Fibroblast of skin of back (primary cell): ENCODE measurements at places on chromosomes 4 and X.

- no peak for DNase-seq
Observed at GRCh38 chr4:126532527-126532926, 1100.2 kb upstream of the INTU start.

GRCh38 chr4:134862116-134862515 is 660.5 kb upstream of the PABPC4L start:
- DNase-seq, result peak; percentile 54

DNA sequence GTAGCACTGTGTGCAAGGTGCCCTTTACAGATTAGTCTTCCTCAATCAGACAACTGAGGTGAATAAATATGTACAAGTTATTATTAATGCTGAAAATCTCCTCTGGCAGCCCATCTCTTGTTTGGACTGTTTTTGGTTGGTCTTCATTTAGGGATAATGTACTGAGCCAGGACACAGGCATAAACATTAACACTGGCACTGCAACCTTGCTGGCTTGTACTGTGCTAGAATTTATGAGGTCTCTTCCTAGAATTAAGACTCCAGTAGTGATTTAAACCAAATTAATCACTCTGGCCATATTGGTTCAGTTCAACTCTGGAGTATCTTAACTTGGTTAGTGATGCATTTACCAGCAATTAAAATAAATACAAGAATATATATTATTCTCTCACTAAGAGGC is 244.7 kb upstream of the GK2 start:
- DNase-seq, result no peak

- DNase-seq, result no peak
Observed at GRCh38 chr4:58214376-58214775, 1104.2 kb upstream of the IGFBP7 start.

GRCh38 chr4:25117274-25117673 is 43.0 kb downstream of the SEPSECS start:
- DNase-seq, result no peak

- no peak for DNase-seq
Observed at GRCh38 chr4:156710365-156711192, 261.0 kb downstream of the PDGFC start.

DNA sequence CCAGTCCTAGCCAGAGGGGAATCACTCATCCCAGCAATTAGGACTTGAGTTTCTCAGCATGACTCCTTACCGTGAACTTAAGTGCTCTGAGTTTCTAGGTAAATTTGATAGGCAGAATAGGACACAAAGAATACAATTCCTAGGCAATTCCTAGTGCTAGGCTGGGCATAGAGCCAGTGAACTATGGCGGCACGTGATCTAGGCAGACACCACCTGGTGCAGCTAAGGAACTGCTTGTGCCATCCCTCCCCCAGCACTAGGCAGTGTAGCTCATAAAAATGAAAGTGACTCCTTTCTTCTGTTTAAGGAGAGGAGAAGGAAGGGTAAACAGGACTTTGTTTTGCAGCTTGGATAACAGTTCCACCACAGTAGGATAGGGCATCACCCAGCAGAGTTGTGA is 736.3 kb upstream of the PCDH7 start:
- no peak for DNase-seq

- DNase-seq, result no peak
Observed at GRCh38 chrX:108447303-108447702, 7.7 kb downstream of the COL4A5 start.

DNA sequence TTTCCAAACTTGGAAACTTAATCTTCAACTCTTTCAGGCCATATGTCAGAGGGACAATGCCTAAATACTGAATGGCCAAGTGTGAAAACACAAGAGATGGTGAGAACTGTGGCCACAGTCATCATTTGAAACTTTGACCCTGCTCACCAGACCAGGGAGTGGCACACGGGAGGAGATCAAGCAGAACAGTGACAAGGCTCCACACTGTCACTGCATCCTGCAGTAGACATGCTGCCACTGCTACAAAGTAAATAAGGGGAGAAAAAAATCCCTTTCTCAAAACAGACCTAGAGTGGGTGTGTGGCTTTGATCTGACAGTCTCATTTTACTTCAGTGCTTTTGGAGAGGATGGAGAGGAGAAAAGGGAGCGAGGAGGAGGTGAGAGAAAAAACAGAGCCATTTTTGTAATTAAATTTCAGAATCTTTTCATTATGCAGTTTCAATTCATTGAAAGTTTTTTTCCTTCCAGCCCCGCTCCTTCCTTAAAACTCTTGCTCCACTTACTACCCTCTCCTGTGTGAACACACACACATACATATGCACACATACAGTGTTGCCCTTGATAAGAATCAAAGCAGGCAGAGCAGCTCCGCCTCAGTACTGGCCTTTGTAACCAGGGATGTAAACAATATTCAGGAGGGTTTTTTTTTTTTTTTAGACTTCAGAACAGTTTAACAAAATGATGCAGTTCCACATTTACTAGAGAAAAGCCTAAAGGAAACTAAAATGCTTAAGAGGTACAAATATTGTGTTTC is 34.4 kb downstream of the NEXMIF start:
- no peak for DNase-seq

GRCh38 chr4:67713529-67714247 is 12.7 kb upstream of the UBA6 start:
- DNase-seq, result peak; percentile 54

DNA sequence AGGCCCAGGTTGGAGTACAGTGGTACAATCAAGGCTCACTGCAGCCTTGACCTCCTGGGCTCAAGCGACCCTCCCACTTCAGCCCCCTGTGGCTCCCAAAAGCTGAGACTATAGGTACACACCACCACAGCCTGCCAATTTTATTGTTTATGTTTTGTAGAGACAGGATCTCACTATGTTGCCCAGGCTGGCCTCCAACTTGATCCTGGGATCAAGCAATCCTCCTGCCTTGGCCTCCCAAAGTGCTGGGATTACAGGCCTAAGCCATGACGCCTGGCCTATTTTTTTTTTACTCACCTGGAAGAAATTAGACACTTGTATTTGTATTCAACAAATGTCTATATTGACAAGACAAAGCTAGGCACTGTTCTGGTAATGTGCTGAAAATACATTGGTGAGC is 25.1 kb downstream of the FAM156A start:
- DNase-seq, result no peak

GRCh38 chr4:158159054-158159717 is 13.6 kb downstream of the GASK1B start:
- DNase-seq, result peak; percentile 35

DNA sequence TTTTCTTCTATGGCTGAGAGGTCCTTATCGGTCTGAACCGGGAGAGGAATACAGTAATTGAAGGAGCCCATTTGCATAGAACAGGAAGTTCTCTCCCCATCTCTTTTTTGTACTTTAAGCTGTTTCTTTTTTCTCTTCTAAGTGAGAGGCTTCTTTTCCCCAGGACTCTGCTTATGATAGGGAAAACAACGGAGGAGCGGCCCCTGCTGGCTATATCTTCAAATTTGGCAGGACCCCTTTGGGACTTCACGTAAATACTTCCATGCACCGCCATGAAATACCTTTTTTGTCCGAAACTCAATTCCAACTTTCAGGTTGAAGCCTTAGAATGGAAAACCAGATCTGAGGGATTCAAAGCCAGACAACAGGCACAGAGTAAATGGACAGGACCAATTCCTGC is 1153.0 kb upstream of the INTU start:
- no peak for DNase-seq

- DNase-seq, result no peak
Observed at GRCh38 chr4:2867758-2868491, 24.3 kb downstream of the ADD1 start.

GRCh38 chrX:31329298-31329697 is 257.5 kb upstream of the FTHL17 start:
- DNase-seq, result no peak

- no peak for DNase-seq
Observed at GRCh38 chr4:122212880-122213279, 60.7 kb downstream of the BLTP1 start.

- peak; percentile 17 for DNase-seq
Observed at GRCh38 chr4:25320773-25321172, 8.2 kb downstream of the ZCCHC4 start.

GRCh38 chr4:15451866-15452765 is 17.6 kb upstream of the CC2D2A start:
- peak; percentile 98 for DNase-seq

DNA sequence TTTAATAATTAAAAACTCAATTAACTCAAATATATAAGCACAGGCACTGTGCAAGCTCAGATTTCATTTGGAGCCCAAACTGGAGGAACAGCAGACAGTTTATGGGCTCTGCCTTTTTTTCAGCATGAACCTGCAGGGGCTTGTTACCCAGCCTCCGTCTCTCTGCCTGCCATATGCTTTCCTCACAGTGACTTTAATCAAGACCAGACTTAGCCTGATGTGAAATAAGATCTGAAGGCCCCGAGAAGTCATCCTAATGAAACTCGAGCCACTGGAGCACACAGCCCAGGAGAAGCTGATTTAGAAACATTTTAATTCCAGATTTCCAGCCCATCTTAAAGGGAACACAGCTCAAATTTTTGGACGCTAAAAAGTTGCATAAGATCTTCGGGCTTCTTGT is 55.6 kb downstream of the SPATA18 start:
- DNase-seq, result peak; percentile 13

- peak; percentile 50 for DNase-seq
Observed at GRCh38 chr4:88963817-88964216, 93.2 kb downstream of the FAM13A start.

- peak; percentile 80 for DNase-seq
Observed at GRCh38 chr4:26369581-26369980, 48.8 kb downstream of the RBPJ start.

DNA sequence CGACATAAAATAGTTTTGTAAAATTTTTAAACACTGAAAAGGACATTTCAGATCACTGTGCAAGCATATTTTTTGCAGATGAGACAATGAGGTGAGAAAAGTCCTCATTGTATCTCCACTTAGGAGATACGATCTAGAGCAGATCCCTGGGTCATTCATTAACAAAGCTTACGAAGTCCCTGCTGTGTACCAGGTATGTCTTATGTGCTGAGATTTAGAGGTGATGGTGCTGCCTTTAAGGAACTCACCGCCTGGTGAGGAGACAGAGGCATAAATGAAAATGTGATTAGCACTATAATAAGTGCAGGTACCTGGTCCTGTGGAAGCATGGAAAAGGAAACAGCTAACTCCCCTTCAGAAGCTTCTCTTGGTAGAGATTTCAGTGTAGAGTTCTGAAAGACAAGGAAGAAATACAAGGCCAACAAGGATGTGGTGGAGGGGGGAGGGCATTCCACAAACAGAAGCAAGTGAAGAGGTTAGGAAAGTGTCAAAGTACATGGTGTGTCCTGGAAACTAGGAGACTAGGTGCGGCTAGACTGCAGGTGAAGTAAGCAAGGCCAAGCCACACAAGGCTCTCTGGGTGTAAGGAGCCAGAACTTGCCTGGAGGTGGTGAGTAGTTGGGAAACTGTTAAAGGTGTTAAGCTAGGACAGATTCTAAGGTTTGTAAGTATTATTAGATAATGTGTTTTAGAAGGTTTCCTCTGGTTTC is 1.5 kb upstream of the NDNF start:
- no peak for DNase-seq

GRCh38 chrX:13257223-13258051 is 62.4 kb downstream of the ATXN3L start:
- DNase-seq, result no peak
